ENCODE measurements at places on chromosomes 11 and 22. TPM values are rescaled to one million over a fixed set of nuclear protein-coding genes. Genes with fewer than 3 reads are reported as not detected.

DNA sequence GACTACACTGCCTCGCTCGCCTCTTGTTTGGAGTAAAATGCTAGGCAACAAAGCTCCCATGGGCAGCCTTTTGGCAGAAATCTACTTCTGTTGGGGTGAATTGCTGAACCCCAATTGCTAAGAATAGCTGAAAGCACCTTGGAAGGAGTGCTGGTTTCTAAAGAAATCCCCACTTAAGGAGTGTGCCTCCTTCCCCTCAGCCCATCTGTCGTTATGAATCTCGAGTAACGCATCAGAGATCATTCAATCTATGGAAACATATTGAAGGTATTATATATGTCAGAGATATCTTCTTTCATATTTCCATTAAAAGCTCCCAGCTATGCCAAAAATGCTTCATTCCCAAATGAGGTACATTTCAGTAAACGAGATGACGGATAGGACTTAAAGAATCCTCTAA, 229.6 kb upstream of the BLID start:
- DNase-seq = no peak

DNA sequence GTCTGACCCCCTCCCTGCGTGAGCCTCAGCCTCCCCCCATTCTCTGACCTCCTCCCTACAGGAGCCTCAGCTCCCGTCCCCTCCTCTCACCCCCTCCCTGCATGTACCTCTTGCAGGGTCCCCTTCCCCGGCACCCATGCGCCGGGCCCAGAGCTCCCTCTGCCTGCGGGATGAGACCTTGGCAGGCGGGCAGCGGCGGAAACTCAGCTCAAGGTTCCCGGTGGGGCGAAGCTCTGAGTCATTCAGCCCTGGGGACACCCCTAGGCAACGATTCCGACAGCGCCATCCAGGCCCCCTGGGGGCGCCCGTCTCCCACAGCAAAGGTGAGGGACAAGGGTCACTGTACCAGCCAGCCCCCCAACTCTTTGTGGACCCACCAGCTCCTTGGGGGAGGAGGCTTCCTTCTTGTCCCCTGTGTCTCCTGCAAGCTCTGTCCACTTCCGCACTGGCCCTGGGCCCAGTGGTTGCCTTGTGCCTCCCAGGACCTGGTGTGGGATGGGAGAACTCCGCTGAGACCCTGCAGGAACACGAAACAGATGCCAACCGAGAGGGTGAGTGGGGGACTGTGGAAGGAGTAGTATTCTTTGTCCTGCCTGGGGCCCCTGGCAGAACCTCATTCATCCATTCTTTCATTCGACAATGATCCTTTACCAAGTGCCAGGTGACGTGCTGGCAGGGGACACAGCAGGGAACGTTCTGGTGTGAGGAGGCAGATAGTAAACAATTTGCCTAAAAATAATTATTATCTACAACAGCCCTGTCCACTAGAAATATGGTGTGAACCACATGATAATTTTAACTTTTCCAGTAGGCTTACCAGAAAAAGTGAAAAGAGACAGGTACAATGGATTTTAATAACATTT, 3.7 kb upstream of the RPS6KA4 start:
- DNase-seq = peak; percentile 53

GRCh38 chr11:117087446-117087845, 10.8 kb downstream of the SIK3 start:
- DNase-seq = no peak

GRCh38 chr11:61657566-61658290, 22.5 kb upstream of the DAGLA start:
- DNase-seq = no peak

Gene CASP1
- total RNA-seq = 47.7 TPM
